BE2C (cell line): ENCODE measurements at places on chromosomes 2 and 18.

DNA sequence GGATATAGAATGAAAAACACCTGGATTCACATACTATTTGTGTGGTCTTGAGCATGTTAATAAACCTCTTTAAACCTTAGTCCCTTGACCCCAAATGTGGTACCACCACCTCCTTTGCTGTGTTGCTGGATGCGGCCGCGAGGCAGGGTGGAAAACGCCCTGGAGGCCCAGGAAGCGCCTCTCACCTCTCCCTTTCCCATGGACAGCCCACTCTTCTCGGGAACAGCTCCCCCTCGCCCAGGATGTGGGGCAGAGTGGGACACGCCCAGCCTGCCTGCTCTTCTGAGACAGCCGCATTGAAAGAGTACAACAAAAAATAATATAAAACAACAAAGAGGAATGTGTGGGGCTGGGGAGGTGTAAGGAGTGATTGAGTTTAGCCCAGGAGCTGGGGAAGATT lies 549.0 kb upstream of the ID2 start:
- DNase-seq: no peak

- DNase-seq: no peak
Observed at GRCh38 chr2:37851428-37851827, 73.7 kb upstream of the RMDN2 start.

DNA sequence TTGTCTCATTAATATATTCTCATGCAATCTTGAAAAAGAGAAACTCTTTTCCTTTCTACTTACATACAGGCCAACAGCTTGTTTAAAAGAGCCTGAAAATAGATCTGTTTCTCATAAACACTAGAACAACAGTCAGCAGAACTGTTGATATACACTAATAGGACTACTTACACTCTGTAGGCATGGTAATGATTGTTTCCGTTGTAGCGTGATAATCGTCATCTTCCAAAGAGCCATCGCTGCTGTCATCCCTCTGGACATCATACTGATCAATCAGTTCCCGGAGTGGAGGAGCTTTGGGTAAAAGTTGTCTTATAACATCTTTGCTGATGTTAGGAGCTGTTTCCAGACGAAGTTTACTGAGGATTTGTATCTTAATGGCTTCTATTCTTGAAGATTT lies 476 bp downstream of the MSTN start:
- DNase-seq: no peak

DNA sequence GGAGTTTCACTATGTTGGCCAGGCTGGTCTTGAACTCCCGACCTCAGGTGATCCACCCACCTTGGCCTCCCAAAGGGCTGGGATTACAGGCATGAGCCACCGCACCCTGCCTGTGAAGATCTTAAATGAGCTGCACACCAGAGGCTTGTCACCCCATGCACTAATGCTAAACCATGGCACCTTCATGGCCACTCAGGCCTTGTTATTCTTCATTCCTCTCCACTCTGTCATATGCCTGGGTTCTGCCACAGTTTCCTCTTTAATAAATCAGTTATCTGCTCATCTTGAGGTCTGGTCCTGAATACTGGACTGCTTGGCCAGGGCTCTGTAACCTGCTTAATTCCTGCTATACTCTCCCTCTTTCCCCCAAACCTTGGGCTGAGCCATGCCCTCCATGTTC lies 303.9 kb upstream of the FBXO11 start:
- DNase-seq: no peak

GRCh38 chr18:41693008-41693407 lies 262.0 kb upstream of the PIK3C3 start:
- no peak for DNase-seq

- DNase-seq: no peak
Observed at GRCh38 chr2:144890828-144891227, 370.9 kb upstream of the ZEB2 start.

DNA sequence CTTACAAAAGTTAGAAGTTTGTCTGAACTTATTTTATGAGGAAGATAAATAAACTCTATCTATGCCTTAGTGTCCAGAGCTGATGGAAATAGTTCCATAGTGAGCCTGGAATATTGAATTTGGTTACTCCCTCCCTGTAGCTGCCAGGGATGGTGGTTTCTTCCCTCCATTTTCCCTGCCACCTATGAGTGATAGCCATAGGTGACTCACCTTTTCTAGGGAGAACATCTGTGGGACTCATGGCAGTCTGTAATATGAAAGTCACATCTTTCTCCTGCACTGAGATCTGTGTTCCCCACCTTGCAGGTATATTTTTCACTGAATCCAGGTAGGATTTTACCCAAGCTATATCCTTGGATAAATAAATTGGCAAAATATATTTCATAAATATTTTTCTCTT lies 148.8 kb downstream of the TPGS2 start:
- DNase-seq: no peak

DNA sequence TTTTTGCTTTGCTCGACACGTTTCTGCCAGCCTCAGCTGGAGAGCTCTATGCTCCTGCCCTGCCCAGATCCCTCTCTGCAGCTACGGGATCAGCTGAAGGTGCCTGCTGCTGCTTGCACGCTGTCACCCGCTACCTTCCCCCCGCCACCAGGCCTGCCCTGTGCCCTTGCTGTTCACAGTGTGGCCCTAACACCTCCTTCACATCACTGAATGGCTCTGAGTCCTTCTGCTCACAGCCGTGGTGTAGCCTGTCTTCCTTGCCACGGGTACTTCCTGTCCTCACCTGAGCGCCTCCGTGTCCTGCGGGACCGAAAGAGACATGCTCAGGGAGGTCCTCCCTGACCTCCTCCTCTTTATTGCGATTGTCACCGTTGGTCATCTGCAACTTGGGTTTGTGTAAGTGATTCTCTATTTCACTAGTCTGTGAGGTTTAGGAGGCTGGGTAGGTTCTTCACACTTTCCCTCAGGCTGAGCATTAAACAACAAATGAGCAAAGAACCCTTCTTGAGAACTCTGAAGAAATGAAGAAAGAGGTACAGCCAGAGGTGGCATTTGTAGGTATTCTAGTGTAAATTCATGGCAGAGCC lies 127.5 kb downstream of the NCK2 start:
- no peak for DNase-seq
